ENCODE measurements at places on chromosomes 11 and 22. TPM values are rescaled to one million over a fixed set of nuclear protein-coding genes. Genes with fewer than 3 reads are reported as not detected.

- no peak overlapping the region for H3K27ac ChIP-seq
- H3K4me1 ChIP-seq = peaks cover 3% of the 10 kb centered on the region
- peak; percentile 5 for DNase-seq
- H3K27me3 ChIP-seq = peaks cover 39% of the 10 kb centered on the region
- no peaks in the 10 kb centered on the region for H3K36me3 ChIP-seq
Measured at GRCh38 chr22:33923660-33924246, 3.5 kb upstream of the LARGE1 start.

DNA sequence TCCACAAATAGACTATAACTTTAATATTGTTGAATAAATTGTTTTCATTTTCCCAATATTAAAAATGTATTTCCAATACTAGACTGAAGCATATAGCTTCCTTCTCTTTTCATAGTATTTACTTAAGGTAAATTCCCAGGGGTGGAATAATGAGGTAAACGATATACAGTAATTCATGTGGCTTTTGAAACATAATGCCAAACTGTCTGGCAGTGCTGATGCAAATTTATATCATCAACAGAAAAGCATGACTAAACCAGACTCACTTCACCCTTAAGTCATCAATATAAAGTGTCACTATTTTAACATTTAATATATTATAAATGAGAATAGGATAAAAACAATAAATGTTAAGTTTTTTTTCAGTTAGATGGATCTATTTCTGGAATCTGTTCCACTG is 13.6 kb downstream of the C2CD3 start:
- no peaks in the 10 kb centered on the region for H3K27me3 ChIP-seq
- H3K36me3 ChIP-seq = peaks cover 8% of the 10 kb centered on the region
- no peak overlapping the region for H3K27ac ChIP-seq
- DNase-seq = no peak

The RBM14 gene
- 70.4 TPM for polyA plus RNA-seq

- no peaks in the 10 kb centered on the region for H3K36me3 ChIP-seq
- H3K27ac ChIP-seq = no peak overlapping the region
- no peaks in the 10 kb centered on the region for H3K27me3 ChIP-seq
- no peaks in the 10 kb centered on the region for H3K4me1 ChIP-seq
- no peak for DNase-seq
Measured at GRCh38 chr11:35786188-35786587, 123.6 kb downstream of the TRIM44 start.

The FAM181B gene
- polyA plus RNA-seq = 0.18 TPM

- peaks cover 10% of the 10 kb centered on the region for H3K36me3 ChIP-seq
- no peaks in the 10 kb centered on the region for H3K27me3 ChIP-seq
- H3K4me3 ChIP-seq = no peak overlapping the region
- H3K27ac ChIP-seq = no peak overlapping the region
- DNase-seq = no peak
- peaks cover 32% of the 10 kb centered on the region for H3K4me1 ChIP-seq
Measured at GRCh38 chr11:6387811-6388599, 2.3 kb upstream of the SMPD1 start.

The AMPD3 gene
- polyA plus RNA-seq = 13.6 TPM

GRCh38 chr22:17387356-17387755 is 18.1 kb downstream of the CECR2 start:
- no peak overlapping the region for H3K4me3 ChIP-seq
- H3K27ac ChIP-seq = no peak overlapping the region

DNA sequence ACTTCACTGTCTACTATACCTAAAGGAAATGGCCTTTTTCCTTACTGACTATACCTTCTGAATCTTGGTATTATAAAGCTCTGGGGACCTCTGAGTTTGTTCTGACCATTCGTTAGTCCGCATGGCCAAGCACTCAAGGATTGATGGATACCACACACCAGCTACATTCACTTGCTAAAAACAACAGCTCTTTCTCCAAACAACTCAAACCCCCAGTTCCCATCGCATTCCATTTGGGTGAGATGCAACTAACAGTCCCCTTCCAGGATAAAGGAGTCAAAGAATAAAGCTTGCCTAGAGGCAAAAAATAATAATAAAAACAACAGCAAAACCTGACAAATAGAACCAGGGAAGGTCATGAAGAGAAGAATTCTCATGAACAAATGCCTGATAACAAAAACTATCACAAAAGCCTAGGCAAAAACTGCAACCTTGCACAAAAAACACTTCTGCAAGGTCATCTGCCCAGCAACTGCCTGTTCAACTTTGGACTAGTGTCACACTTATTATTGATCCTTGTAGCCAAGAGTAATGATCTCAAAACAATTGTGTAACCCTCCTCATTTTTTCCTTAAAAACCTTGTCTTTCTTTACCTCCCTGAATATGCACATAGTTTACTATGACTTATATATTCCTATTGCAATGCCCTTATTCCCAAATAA is 139.0 kb upstream of the GUCY1A2 start:
- no peaks in the 10 kb centered on the region for H3K27me3 ChIP-seq
- no peak for DNase-seq
- H3K36me3 ChIP-seq = no peaks in the 10 kb centered on the region
- H3K4me3 ChIP-seq = no peak overlapping the region

The GRAP2 gene
- polyA plus RNA-seq = 51.5 TPM

The CTSW gene
- 4.2 TPM for polyA plus RNA-seq

- DNase-seq = no peak
- no peaks in the 10 kb centered on the region for H3K4me1 ChIP-seq
- no peak overlapping the region for H3K4me3 ChIP-seq
- H3K27me3 ChIP-seq = no peaks in the 10 kb centered on the region
- no peaks in the 10 kb centered on the region for H3K36me3 ChIP-seq
Measured at GRCh38 chr11:122910775-122911174, 28.2 kb downstream of the JHY start.

DNA sequence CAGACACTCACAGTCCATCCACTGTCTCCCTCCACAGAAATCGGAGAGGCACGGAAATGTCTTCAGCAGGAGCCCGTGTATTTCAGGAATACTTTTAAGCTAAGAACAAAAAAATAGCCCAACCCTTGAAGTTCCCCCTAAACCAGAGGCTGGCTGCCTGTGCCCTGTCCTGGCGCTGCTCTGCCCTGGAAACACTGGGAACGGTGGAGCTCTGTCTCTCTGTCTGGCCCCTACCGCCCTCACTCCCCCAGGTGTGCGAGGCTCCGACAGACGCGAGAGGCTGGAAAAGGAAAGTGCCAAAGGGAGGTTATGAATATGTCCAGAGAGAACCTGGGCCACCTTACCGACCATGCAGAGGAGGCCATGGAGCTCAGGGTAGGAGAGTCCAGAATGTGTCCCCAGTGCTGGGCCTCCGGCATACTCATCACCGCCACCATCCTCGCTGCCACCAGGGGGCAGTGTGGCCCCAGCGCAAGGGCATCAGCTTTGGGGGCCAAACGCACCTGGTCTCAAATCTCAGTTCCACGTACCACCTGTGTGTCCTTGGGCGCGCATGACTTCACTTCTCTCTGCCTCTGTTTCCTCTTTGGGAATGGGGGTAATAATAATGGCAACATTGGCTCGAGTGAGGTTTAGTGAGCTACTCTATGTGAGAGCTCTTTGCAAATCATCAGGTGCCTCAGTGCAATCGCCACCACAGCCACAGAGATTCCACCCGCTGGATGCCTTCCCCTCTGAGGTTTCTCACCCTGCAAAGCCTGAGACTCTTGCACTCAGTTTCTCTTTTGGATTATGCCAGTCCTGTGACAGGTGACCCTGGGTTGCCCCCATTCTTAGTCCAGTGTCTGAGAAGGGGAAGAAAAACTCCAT is 10.4 kb upstream of the SLCO2B1 start:
- H3K4me1 ChIP-seq = peaks cover 2% of the 10 kb centered on the region
- H3K27ac ChIP-seq = no peak overlapping the region
- DNase-seq = peak; percentile 24
- no peaks in the 10 kb centered on the region for H3K36me3 ChIP-seq
- no peak overlapping the region for H3K4me3 ChIP-seq

The H19 gene
- 102 TPM for polyA plus RNA-seq

- no peak overlapping the region for H3K27ac ChIP-seq
- H3K36me3 ChIP-seq = no peaks in the 10 kb centered on the region
- no peaks in the 10 kb centered on the region for H3K27me3 ChIP-seq
- no peak for DNase-seq
- no peaks in the 10 kb centered on the region for H3K4me1 ChIP-seq
Measured at GRCh38 chr11:32034149-32034548, 56.7 kb upstream of the RCN1 start.

The PNPLA5 gene
- polyA plus RNA-seq = 0.07 TPM

All from thymus (tissue), 14 donors.